ENCODE measurements at places on chromosomes 3 and 15.

DNA sequence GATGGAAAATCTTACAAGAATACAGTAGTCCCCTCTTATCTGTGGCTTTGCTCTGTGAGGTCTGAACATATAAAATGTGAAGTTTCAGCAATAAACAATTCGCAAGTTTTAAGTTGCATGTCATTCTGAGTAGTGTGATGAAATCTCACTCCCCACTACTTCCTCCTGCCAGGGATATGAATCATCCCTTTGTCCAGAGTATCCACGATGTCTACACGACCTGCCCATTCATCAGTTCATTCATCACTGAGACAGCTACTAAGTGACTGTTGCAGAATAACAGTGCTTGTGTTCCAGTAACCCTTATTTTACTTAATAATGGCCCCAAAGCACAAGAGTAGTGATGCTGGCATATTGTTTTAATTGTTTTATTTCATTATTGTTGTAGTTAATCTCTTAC is 489.2 kb upstream of the UBE2E2 start:
- H3K27me3 ChIP-seq, result no peaks in the 10 kb centered on the region
- H3K36me3 ChIP-seq, result no peaks in the 10 kb centered on the region
- peak; percentile 10 for DNase-seq
- H3K4me1 ChIP-seq, result no peaks in the 10 kb centered on the region

GRCh38 chr3:170768334-170768801 is 101.6 kb downstream of the RPL22L1 start:
- no peak overlapping the region for H3K27ac ChIP-seq
- no peak for DNase-seq
- H3K27me3 ChIP-seq, result no peaks in the 10 kb centered on the region

DNA sequence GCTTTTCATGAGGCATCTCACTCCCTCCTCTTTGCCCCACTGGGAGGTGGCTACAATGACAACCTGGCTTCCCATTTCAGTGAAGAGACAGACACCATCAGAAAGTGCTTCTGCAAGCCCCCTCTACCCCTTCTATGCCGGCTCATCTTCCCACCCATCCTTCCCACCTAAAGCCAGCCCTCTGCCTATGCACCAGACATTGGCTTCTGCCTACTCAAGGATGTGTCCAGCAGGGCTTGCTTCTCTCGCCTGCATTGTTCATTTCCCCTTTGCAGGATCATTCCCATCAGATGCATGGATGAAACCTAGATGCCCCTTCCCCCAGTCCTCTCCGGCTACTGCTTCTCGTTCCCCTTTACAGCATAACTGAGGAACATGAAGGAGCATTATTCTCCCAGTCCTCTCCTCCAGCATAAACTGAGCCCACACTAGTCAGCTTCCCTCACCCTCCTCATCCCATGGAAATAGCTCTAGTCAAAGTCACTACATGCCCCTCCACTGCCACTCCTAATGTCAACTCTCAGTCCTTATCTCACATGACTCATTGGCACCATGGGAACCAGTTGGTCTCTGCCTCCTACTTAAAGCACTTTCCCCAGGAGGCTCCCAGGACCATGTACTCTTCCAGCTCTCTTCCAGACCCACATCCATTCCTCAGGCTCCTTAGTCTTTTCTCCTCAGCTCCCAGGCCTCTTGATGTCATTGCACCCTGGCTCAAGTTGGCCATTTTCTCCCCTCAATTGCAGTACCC is 47.9 kb downstream of the TM2D3 start:
- H3K27me3 ChIP-seq, result no peaks in the 10 kb centered on the region
- no peak overlapping the region for H3K27ac ChIP-seq
- H3K36me3 ChIP-seq, result no peaks in the 10 kb centered on the region
- H3K4me3 ChIP-seq, result no peak overlapping the region
- DNase-seq, result no peak

DNA sequence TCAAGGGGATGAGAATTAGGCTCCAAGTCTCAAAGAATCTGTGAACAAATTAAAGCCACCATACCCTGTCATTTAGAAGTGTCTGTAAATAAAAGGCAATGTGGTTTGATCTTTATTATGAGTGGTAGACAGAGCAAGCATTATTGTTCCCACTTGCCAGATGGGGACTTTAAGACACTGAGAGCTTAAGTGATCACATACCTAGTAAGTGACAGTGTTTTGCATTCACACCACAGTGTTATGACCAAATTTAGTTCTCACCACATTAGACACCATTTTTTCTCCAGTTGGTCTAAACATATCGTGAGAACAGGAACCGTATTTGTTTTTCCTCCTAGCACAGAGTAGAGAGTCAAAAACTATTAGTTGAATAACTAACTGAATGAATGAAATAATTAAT is 13.2 kb upstream of the ZBED2 start:
- no peaks in the 10 kb centered on the region for H3K36me3 ChIP-seq
- H3K27me3 ChIP-seq, result no peaks in the 10 kb centered on the region
- no peak for DNase-seq
- peaks cover 8% of the 10 kb centered on the region for H3K4me1 ChIP-seq

- no peak for DNase-seq
- no peaks in the 10 kb centered on the region for H3K4me1 ChIP-seq
- no peaks in the 10 kb centered on the region for H3K36me3 ChIP-seq
- no peak overlapping the region for H3K4me3 ChIP-seq
- no peaks in the 10 kb centered on the region for H3K27me3 ChIP-seq
These were observed 411.2 kb downstream of the NAALADL2 start for GRCh38 chr3:175270198-175270837.

GRCh38 chr3:47337656-47338055 is 43.2 kb upstream of the PTPN23 start:
- H3K4me3 ChIP-seq, result no peak overlapping the region
- H3K36me3 ChIP-seq, result peaks cover 15% of the 10 kb centered on the region
- H3K27ac ChIP-seq, result no peak overlapping the region
- no peaks in the 10 kb centered on the region for H3K4me1 ChIP-seq

DNA sequence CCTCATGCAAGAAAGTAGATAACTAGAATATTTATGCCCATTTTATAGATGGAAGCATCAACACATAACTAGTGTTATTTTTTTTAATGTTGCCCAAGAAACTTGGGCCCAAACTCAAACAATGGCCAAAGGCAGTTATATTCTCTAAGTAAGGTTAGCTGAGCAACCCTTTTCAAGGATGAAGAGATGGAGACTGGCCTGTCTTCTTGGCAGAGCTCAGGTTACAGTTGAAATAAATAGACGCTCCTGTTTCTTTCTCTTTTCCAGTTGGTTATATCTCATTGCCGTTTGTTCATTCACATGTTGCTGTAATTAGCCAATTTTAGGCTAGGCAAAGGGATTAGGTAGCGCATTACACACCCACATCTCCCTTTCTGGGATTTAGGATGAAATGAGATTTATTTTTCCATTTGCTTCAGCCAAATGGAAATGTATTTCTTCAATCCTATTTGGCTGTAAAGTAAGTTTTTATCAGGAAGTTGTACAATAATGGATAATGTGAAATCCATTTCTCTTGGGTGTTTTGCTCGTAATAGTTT is 93.2 kb downstream of the CMSS1 start:
- no peak overlapping the region for H3K27ac ChIP-seq
- no peaks in the 10 kb centered on the region for H3K36me3 ChIP-seq
- peaks cover 22% of the 10 kb centered on the region for H3K4me1 ChIP-seq
- no peaks in the 10 kb centered on the region for H3K27me3 ChIP-seq
- no peak for DNase-seq
- H3K4me3 ChIP-seq, result no peak overlapping the region

- H3K4me3 ChIP-seq, result no peak overlapping the region
- no peaks in the 10 kb centered on the region for H3K4me1 ChIP-seq
- DNase-seq, result peak; percentile 31
These were observed 252.0 kb downstream of the CACNA2D3 start for GRCh38 chr3:54374214-54374852.

- no peak for DNase-seq
- no peaks in the 10 kb centered on the region for H3K4me1 ChIP-seq
- no peaks in the 10 kb centered on the region for H3K36me3 ChIP-seq
- H3K27ac ChIP-seq, result no peak overlapping the region
- H3K4me3 ChIP-seq, result no peak overlapping the region
These were observed 43.5 kb downstream of the KLF15 start for GRCh38 chr3:126313580-126314304.

- DNase-seq, result no peak
- no peaks in the 10 kb centered on the region for H3K27me3 ChIP-seq
- peaks cover 30% of the 10 kb centered on the region for H3K36me3 ChIP-seq
- no peaks in the 10 kb centered on the region for H3K4me1 ChIP-seq
These were observed 15.4 kb upstream of the SLC22A13 start for GRCh38 chr3:38250198-38250597.

GRCh38 chr15:90008607-90009006 is 7.5 kb downstream of the ZNF710 start:
- H3K36me3 ChIP-seq, result no peaks in the 10 kb centered on the region
- H3K4me3 ChIP-seq, result no peak overlapping the region
- no peak for DNase-seq
- no peak overlapping the region for H3K27ac ChIP-seq
- H3K4me1 ChIP-seq, result peaks cover 41% of the 10 kb centered on the region

GRCh38 chr3:175601521-175601920 is 742.4 kb downstream of the NAALADL2 start:
- H3K27me3 ChIP-seq, result no peaks in the 10 kb centered on the region
- DNase-seq, result no peak
- no peak overlapping the region for H3K4me3 ChIP-seq
- H3K36me3 ChIP-seq, result no peaks in the 10 kb centered on the region

DNA sequence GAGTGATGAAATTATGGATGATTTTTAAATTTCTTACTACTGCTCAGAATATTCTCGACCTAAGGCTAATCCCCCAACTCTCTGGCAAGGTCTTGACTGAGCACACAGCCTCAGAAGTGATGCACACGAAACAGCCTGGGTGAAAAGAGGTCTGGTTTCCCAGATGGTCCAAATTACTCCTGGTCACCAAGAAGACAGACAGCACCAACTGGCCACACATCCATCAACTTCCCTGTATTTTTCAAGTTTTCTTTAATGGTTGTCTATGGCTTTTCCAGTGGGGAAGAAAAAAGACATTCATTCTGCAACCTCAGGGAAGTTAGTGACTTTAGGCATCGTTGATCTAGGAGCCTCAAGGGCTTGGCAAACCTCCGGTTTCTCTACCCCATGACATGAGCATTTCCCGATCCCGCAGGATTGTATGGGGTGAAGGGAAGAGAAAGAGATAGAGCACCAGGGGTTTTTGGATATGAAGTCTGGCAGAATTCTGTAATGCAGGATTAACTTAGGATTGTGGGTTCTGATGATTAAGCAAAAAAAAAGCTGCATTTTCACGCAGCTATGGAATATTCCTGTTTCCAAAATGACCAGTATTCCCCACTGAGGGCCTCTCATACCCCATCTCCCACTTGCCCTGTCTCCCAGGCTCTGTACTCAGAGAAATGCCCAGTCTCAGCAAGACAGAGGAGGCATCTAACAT is 62.2 kb downstream of the UMPS start:
- no peak overlapping the region for H3K27ac ChIP-seq
- H3K4me3 ChIP-seq, result no peak overlapping the region
- H3K36me3 ChIP-seq, result no peaks in the 10 kb centered on the region
- DNase-seq, result no peak
- no peaks in the 10 kb centered on the region for H3K4me1 ChIP-seq
- no peaks in the 10 kb centered on the region for H3K27me3 ChIP-seq

- H3K27me3 ChIP-seq, result no peaks in the 10 kb centered on the region
- peaks cover 3% of the 10 kb centered on the region for H3K36me3 ChIP-seq
- H3K27ac ChIP-seq, result no peak overlapping the region
- no peaks in the 10 kb centered on the region for H3K4me1 ChIP-seq
- H3K4me3 ChIP-seq, result no peak overlapping the region
- no peak for DNase-seq
These were observed 144.5 kb downstream of the MBNL1 start for GRCh38 chr3:152413240-152413639.

DNA sequence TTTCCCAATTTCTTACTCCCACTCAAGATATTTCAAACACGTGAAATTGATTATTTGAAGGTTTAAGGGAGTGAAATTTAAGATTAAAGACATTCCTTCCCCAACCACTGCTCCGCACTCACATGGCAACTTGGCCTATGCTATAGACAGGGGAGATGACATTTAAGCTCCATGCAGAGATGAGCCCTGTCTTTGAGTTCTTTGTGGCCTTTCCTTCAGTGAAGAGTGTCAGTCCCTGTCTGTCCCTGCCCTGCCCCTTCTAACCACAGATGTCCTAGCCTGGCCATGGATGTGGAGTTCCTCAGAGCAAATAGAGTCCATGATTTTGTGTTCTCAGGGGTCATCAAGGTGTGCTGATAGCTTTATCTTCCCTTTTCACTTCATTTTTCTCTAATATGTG is 29.4 kb upstream of the THBS1 start:
- H3K4me1 ChIP-seq, result peaks cover 9% of the 10 kb centered on the region
- no peak overlapping the region for H3K4me3 ChIP-seq
- no peak overlapping the region for H3K27ac ChIP-seq
- DNase-seq, result no peak
- H3K27me3 ChIP-seq, result no peaks in the 10 kb centered on the region
- H3K36me3 ChIP-seq, result no peaks in the 10 kb centered on the region

DNA sequence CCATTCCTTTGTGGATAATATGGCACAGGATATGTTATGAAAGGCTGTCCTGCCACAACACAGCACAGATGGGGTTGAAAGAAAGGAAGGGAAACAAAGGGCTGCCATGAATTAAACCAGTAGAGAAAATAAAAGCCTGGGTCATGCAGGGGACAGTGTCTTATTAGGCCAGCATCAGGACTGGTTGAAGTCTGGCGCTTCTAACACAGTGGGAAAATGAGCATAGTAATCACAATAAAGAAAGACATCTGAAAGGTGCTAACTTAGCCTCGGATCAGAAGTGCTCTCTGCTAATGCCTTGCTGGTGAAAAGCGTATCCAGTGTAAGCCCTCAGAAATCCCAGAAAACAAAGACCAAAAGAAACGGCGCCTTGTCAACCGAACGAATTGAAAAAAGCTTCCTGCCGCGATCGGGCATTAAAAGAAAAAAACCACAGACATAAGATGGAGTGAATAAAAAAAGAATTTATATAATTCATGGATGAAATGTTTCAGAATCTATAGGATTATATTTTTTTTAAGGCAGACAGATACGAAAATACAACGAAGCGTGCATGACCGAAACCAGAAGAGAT is 566 bp upstream of the MKRN3 start:
- no peak overlapping the region for H3K27ac ChIP-seq
- H3K27me3 ChIP-seq, result no peaks in the 10 kb centered on the region
- H3K4me1 ChIP-seq, result peaks cover 9% of the 10 kb centered on the region

DNA sequence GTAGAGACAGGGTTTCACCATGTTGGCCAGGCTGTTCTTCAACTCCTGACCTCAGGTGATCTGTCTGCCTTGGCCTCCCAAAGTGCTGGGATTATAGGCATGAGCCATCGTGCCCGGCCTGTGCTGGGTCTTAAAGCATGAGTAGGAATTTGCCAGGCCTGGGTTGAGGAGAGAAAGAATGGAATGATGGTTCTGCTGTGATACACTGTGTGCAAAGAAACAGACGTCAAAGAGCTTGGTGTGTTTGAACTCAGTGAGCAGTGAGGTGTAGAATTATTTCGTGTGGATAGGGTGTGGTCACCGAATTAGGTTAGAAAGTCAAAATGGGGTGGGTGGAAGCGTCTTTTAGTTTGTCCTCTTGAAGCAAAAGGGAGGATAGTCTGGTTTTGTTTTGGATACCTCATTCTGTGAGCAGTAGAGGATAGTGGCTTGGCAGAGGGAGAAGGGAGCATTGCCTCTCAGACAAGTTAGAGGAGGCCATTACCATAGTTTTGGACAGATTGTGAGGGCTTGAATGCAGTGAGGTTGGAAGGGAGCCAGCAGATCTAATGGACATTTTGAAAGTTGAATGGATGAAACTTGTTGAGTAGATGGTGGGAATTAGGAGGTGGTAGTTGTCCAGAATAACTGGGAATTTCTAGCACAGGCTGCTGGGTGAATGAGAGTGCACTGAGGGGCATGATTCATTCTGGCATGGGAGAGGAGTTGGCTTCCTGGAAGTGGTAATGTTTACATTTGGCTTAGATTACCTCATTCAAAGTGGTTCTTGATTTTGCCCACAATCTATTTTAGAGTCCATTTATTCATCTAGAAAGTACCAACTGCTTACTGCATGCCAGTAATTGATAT is 27.2 kb downstream of the AKAP13 start:
- no peak overlapping the region for H3K4me3 ChIP-seq
- H3K4me1 ChIP-seq, result peaks cover 24% of the 10 kb centered on the region
- DNase-seq, result peak; percentile 60
- H3K27me3 ChIP-seq, result no peaks in the 10 kb centered on the region
- no peak overlapping the region for H3K27ac ChIP-seq

Data from body of pancreas (tissue), 4 donors.